A549 treated with ZK216348 at 1 μM for 4 hours (cell line): ENCODE measurements at places on chromosomes 7 and 10. TPM values are rescaled to one million over a fixed set of nuclear protein-coding genes. Genes with fewer than 3 reads are reported as not detected.

The GFRA1 gene
- total RNA-seq: 7.1 to 11.1 TPM (median 10.0 TPM) in 5 replicates

The ANKRD2 gene
- 3.9 to 6.4 TPM (median 5.4 TPM) in 5 replicates for total RNA-seq

The ITIH5 gene
- total RNA-seq: 0.08 to 0.24 TPM (median 0.11 TPM) in 4 of 5 replicates, not detected in the other

The LIPM gene
- total RNA-seq: not detected in 5 replicates

The PAPOLB gene
- total RNA-seq: not detected in 5 replicates

The APBB1IP gene
- total RNA-seq: 7.3 to 8.5 TPM (median 7.6 TPM) in 5 replicates

The RELN gene
- 0.01 TPM in 1 of 5 replicates, not detected in the others for total RNA-seq

The PDZD7 gene
- 0.44 to 1.2 TPM (median 0.79 TPM) in 5 replicates for total RNA-seq

The HYAL4 gene
- 0.08 to 0.09 TPM in 2 of 5 replicates, not detected in the others for total RNA-seq

The SYT15 gene
- 2.0 to 3.9 TPM (median 2.3 TPM) in 5 replicates for total RNA-seq

The GPR85 gene
- total RNA-seq: not detected in 5 replicates

The TMEM270 gene
- total RNA-seq: 0.23 to 0.40 TPM in 2 of 5 replicates, not detected in the others

The NPFFR1 gene
- not detected in 5 replicates for total RNA-seq

The CALD1 gene
- 70.3 to 126 TPM (median 113 TPM) in 5 replicates for total RNA-seq

The FUOM gene
- 9.9 to 16.2 TPM (median 11.9 TPM) in 5 replicates for total RNA-seq
